ENCODE measurements at places on chromosomes 1 and 21. TPM values are rescaled to one million over a fixed set of nuclear protein-coding genes. Genes with fewer than 3 reads are reported as not detected.

Gene BARHL2
- not detected for total RNA-seq

Gene NT5C1A
- total RNA-seq: 2.3 TPM

Gene MAN1C1
- 8.8 TPM for total RNA-seq

Gene GSTM2
- 22.6 TPM for total RNA-seq

Gene SLC2A5
- total RNA-seq: 12.6 TPM

Gene CLEC20A
- total RNA-seq: not detected

Measured in myocyte (in vitro differentiated cells).